ENCODE measurements at places on chromosomes 2 and 18.

DNA sequence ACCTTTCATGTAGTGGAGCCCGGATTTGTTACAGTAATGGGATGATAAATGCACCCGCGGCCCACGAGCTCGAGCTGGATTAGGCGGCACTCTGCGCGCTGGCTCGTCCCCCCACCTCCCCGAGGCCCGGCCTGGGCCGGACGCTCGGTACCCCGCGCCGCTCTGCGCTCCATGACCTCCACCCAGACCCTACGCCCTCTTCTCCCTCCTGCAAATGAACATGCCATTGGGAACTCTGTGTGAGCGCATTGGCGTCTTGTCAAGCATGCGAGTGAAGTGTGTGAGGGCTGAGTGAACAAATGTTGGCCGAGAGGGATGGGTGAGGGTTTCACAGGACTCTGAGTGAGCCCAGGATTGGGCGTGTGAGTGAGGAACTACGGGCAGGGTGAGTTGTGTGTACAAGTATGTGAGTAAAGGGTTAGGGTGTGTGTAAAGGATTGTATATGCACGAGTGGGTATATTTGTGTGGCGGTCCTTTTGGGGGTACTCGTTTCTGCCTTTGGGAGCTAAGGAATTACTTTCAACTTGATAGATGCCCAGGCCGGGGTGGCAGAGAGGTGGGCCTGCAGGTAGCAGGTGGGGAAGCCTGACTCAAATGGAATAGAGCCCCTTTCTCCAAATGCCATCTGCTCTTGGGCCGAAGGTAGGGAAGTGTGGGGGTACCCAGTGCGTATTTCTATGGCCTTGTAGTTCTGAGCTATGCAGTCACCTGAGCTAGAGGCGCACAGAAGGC, 2.9 kb upstream of the EN1 start:
- peak; percentile 47 for DNase-seq

- no peak for DNase-seq
Observed at GRCh38 chr2:173654161-173654895, 299.7 kb downstream of the CDCA7 start.

GRCh38 chr2:220212296-220213080, 585.1 kb downstream of the SLC4A3 start:
- DNase-seq: no peak

DNA sequence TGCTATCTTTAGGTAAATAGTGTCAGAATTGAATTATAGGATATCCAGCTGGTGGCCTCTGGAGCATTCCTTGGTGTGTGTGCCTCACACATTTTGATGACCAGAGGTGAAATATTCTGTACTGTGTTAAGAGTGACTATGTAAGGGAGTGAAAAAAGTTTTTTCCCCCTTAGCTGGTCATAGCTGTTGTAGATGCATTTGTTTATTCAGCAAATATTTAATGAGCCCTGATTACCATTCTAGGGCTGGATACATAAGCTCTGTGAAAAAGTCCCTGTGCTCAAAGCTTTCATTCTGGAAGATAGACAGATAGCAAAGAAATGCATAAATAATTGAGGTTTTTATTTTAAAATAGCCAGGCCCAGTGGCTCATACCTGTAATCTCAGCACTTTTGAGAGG, 10.9 kb downstream of the TTLL4 start:
- no peak for DNase-seq

DNA sequence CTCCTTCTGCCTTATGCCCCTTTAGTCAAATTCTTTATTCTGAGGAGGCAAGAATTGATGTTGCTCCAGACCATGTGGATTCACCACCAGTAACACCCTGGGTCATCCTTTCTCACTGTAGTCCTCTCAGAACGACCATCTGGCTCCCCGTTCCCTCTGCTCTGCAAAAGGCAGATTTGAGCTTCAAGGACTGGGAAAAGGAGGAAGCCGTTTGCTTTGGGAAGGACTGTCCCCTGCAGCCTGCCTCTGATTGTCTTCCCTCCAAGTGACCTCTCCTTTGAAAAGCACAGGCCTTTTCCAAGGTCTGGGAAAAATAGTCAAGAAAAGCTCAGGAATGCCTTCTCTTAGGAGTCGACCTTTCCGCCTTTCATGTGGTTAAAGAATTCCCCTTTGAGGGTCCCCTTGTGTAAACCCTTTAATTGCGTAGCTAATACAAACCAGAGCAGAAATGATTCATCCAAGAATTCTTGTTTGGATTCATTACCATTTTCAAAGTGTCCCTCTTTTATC, 130.1 kb upstream of the COPS8 start:
- DNase-seq: no peak

DNA sequence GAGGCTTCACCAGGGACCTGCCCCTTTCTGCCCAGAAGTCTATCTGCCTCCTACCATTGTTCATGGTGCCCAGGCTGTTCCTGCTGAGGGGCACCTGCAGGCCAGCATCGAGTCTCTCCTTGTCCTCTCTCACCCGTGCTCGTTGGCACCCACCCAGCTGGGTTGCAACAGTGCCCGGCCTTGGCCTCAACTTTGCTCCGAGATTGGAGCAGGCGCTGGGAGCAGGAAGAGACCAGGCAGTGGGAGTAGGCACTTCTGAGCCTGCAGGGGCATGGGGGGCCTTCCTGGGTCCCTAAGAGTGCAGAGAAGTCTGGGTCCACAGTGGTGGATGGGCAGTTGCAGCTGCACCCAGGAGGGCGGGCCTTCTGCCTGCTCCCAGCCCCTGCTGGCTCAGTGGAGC, 75.6 kb downstream of the NCOA1 start:
- no peak for DNase-seq

- no peak for DNase-seq
Observed at GRCh38 chr2:112010751-112011150, 44.3 kb upstream of the TMEM87B start.

GRCh38 chr18:8536231-8536630, 73.0 kb upstream of the RAB12 start:
- no peak for DNase-seq

- no peak for DNase-seq
Observed at GRCh38 chr2:152016181-152017120, 82.4 kb downstream of the CACNB4 start.

DNA sequence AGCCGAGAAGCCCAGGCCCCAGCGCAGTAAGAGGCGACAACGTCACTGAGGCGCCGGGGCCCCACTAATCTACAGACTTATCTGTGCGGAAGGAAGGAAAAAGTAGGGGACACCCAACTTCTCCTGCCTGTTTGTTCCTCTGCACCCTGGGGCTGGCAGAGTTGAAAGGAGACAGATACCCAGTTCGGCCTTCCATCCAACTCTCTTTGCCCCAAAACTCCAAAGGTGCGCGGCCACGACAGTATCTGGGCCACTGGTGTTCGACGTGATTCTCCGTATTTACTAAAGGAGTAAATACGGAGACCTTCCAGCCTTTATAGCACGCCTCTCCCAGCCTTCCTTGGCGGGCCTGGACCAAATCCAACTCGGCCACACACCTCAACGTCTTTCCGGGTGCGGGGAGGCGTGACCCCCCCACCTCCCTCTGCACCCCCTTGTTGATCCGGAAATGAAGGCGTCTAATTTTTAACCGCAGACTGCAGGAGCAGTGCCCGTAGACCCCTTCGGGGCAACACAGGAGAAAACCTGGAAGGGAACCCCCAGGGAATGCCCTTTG, 1.6 kb downstream of the SMAD7 start:
- DNase-seq: peak; percentile 79

Measured in Right ventricle myocardium inferior (tissue), 1 donor.